ENCODE measurements at places on chromosomes 1 and 21. TPM values are rescaled to one million over a fixed set of nuclear protein-coding genes. Genes with fewer than 3 reads are reported as not detected.

GRCh38 chr1:233443040-233443760, 115.7 kb downstream of the MAP3K21 start:
- DNase-seq = no peak

The ANGPTL3 gene
- total RNA-seq = not detected

DNA sequence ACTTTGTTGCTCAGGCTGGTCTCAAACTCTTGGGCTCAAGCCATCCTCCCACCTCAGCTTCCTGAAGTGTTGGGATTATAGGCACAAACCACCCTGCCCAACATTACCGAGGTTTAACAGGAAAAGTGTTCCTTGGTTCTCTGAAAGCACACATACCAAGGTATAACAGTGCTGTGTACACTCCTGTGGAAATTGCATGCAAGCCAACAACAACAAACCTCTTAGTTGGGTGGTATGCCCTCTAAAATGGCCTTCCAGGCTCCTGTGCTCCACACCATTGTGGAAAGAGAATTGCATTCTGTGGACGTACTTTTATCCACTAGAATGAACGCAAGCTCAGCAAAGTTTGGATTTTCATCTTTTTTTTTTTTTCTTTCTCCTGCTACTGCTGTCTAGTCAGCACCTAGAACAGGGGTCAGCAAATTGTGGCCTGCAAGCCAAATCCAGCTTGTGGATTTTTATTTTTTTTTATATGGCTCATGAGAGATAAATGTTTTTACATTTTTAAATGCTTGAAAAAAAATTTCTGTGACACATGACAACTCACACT, 192.2 kb upstream of the TNR start:
- DNase-seq = no peak

The RAB25 gene
- total RNA-seq = 0.38 TPM

DNA sequence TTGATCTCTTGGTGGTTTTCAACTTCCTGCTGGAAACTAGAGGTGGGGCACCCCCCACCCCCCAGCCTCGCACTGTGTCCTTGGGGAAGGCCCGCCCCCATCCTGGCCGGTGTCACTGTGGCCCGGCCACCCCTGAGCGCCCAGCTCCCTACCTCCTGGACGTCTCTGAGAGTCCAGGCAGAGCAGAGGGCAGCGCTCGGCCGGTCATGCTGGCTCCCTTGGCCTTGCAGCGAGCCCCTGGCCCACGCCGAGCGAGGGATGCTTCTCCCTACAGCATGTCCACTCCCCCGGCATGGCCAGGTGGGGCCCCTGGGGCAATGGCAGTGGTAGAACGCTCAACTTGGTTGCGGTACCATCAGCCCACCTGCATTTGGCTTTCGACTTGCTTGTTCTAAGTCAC, 28.7 kb upstream of the TRAPPC10 start:
- no peak for DNase-seq

DNA sequence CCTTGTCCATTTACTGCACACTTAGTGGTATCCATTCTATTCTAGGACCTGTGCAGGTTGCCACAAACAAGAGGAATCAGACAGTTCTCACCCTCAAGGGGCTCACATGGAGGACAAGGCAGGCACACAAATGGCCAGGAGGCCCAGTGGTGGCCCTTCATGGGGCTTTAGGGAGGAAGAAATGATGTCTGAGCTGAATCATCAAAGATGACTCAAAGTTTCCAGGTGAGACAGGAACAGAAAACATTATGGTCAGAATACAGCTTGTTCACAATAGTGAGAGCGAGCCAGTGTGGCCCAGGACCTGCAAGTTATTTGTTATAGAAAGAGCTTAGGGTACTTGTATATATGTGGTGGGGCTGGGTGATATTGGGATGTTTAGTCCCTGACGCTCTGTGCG, 26.4 kb downstream of the SHISAL2A start:
- no peak for DNase-seq

GRCh38 chr1:156805766-156806511, 10.7 kb downstream of the SH2D2A start:
- DNase-seq = no peak

The LCE1E gene
- not detected for total RNA-seq

- DNase-seq = no peak
Observed at GRCh38 chr1:98034505-98034904, 113.7 kb upstream of the DPYD start.

DNA sequence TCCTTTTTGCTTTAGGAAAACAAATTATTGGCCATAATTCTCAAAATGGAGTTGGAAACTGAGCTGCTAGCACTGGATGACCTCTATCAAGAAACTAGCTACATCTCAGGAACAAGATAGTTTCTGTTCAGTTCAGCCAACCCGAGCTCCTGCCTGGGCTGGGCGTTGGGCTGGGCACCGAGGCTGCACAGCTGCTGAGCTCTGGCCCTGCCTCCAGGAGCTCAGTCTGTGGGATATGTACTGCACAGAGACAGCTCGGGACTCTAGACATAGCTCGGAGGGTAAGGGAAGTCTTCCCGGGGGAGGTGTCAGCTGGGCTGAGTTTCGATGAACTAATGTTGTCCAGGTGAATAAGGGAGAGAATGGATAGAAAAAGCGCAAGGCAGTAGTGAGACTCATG, 24.5 kb upstream of the SLC1A7 start:
- DNase-seq = no peak

GRCh38 chr1:53956308-53957168, 10.4 kb downstream of the LRRC42 start:
- no peak for DNase-seq

- DNase-seq = no peak
Observed at GRCh38 chr1:81834268-81834667, 33.5 kb downstream of the ADGRL2 start.

DNA sequence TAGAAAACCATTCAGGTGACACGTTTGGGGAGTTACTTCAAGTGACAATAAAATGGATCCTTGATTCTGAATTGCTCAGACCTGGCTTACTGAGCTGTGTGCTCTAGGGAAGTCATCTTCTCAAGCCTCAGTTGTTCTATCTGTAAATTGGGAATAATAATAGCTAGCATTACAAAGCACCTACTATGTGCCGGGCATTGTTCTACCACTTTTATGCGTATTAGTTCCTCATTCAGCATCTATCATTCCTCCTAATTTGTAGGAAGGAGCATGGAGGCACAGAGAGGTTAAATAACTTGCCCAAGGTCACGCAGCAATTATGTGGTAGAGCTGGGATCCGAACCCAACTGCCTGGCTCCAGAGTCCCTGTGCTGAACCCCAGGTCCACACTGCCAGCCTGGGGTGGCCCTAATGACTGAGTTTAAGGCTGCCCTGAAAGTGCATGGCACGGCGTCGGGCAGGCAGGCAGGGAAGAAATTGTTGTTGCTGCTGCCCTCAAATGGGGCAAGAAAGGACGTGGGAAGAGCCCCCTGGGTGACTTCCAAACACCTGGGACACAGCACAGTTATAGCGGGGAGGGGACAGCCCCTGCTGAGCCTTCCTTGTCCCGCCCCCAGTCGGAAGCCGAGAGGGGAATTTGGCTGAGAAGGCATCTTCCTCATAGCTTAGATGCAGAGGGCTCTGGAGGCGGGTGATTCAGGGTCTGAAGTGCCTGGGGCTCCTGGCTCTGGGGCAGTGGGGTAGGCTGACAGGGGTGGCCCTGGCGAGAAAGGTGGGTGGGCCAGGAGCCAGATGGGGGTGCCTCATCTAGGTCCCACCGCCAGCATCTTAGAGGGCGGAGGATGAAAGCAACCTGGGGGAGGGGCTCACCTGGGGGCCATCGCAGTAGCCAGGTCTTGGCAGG, 86.5 kb upstream of the IFFO2 start:
- DNase-seq = no peak

DNA sequence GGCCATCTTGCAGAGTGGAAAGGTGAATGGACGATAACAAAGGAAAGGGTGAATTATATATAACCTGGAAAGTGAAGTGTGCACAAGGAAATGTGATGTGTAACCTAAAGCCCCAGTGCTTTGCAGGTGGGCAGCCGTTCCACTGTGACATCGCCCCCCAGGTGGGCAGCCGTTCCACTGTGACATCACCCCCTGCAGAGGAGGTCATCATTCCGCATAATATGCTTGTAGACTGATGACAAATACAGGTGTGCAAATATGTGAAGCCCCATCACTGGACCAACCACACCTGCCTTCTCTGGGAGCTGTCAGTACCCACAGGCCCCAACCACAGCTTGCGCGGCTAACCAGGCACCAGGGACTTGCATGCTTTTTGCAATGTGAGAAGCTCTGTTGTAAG, 4.7 kb upstream of the ZNF496 start:
- DNase-seq = no peak

The RNU1-3 gene
- 3,526 TPM for total RNA-seq

DNA sequence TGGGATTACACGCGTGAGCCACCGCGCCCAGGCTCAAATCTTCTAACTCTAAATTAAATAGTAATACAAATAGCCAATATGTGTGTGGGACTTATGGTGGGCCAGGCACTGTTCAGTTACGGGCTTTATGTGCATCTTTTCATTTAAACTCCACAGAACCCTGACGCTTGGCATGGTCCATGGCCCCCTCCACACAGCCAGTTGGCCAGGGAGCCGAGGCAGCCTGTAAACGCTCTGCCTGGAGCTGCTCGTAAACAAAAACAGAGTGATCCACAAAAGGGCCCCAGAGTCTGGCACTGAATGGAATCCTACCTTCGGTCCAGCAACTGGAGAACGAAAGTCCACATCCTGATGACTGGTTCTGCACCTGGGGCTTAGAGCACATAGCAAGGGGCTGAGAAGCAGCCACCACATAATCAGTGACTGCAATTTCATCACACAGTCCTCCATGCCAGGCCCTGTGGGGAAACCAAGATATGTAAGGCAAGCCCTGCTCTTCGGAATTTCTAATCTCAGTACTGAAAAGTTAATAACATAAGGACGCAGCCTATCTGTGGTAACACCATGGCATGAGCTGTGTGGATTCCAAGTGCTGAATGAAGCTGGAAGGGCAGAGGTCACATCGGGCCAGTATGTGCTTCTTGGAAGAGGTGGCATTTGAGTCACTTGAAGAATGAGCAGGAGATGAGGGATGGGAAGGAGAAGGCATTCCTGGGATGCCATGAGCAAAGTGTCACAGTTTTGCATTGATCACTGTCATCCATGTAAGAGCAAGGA, 13.5 kb upstream of the ADAMTSL4 start:
- no peak for DNase-seq

The S100A7 gene
- not detected for total RNA-seq

GRCh38 chr1:198876371-198876871, 237.6 kb downstream of the PTPRC start:
- no peak for DNase-seq

GRCh38 chr1:219379691-219380090, 206.0 kb downstream of the LYPLAL1 start:
- no peak for DNase-seq

- no peak for DNase-seq
Observed at GRCh38 chr1:36133484-36133883, 8.5 kb upstream of the COL8A2 start.

GRCh38 chr1:211606914-211607753, 28.2 kb upstream of the SLC30A1 start:
- DNase-seq = no peak

- DNase-seq = no peak
Observed at GRCh38 chr1:200445213-200445612, 35.4 kb upstream of the ZNF281 start.

GRCh38 chr1:216771922-216772321, 48.7 kb upstream of the ESRRG start:
- DNase-seq = no peak
